Activated T-helper 17 cell treated with anti-CD3 and anti-CD28 coated beads, Interleukin-2, amount 50 U/mL, for 72 hours (primary cell): ENCODE measurements at places on chromosomes 16 and 17. TPM values are rescaled to one million over a fixed set of nuclear protein-coding genes. Genes with fewer than 3 reads are reported as not detected.
A peak's percentile ranks its signal among the peaks of the same experiment; 100 is the strongest.

- peak; percentile 71 for ATAC-seq
Measured at GRCh38 chr16:50747207-50747956, 5.5 kb downstream of the CYLD start.

DNA sequence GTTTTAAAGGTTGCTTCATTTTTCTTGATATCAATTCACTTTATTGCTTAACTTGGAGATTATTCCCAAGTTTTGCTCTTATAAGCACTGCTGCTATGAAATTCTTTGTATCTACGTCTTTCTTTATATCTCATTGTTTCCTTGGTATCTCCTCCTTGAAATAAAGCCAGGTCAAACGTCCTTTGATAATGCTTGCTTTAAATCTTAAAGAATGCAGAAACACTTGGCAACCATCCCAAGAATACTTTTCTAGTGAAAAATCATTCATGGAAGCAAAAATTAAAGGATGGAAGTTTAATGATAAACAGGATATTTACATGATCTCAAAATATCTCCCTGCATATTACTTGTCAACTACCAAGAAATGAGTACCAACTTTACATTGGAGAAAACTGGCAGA, 175.2 kb downstream of the CPPED1 start:
- ATAC-seq: no peak

GRCh38 chr17:57531648-57532504, 213.2 kb downstream of the CCDC182 start:
- no peak for ATAC-seq

The CHMP6 gene
- 19.8 TPM for total RNA-seq

The HBQ1 gene
- total RNA-seq: not detected

The TGFB1I1 gene
- total RNA-seq: 2.7 TPM

DNA sequence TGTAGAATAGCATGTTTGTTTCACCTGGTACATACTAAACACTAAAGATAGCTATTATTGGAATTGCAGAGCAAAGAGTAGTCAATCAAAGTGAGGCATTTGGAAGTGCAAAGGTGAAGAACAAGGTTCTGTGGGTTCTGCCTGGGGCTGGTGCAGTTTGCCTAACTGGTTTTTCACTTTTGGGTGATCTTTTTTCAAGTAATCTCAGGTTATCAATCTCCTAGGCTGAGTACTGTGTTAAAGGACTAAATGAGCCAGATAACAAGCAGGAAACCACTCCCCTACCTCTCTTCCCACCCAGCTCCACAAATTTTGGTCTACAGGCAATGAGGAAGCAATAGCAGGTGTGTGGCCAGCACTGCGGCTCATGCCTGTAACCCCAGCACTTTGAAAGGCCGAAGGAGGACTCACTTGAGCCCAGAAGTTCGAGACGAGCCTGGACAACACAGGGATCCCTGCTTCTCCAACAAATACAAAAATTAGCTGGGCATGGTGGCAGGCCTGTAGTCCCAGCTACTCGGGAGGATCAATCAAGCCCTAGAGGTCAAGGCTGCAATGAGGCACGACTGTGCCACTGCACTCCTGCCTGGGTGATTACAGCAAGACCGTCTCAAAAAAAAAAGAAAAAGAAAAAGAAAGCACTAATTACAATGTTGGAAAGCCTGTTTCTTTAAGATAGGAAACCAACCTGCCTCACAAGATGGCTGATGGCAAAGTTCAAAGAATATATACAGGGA, 2.0 kb upstream of the NTAN1 start:
- ATAC-seq: no peak

The TP53TG3F gene
- not detected for total RNA-seq

DNA sequence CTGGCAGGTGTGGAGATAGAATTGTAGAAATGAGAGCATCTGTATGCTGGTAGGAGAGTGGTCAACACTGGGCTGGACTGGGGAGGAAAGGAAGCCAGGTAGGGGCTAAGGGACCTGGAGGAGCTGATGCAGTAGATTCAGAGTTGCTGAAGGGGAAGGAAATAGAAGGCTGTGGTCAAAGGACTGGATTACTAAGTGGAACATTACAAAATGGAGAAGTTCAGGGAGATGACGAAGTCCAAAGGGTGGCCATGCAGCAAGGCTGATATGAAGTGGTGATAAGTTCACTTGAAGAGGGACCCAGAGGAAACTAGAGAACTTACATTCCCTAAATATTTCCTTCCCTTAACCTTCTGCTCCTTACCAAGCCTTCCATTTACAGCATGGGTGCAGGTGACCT, 8.6 kb upstream of the CCL2 start:
- no peak for ATAC-seq

DNA sequence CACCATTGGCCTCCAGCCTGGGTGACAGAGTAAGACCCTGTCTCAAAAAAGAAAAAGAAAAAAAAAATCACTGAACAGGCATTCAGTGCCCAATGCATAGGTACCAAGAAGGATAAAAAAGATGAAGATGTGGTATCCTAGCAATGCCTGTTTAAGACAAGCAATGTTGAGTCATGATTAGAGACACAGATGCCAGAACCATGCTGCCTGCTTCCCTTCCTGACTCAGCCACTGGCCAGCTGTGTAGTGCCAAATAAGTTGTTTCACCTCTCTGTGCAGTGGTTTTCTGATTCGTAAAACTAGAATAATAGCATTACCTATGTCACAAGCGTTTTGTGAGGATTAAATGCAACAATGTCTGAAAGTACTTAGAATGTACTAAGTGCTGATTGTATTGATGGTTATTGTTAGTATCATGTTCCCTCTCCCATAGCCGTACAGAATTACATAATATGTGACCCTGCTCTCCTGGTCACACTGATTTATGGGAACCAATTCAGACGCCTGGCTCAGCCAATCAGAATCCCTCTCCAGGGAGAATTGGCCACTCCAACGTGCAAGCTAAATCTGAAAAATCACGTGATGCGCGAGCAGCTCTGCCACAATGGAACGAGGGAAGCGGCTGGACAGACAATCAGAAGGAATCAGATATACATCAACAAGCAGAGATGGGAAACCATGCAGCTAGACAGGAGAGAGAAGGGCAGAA, 241.9 kb downstream of the SLC39A11 start:
- ATAC-seq: peak; percentile 52

The FOXC2 gene
- total RNA-seq: not detected

DNA sequence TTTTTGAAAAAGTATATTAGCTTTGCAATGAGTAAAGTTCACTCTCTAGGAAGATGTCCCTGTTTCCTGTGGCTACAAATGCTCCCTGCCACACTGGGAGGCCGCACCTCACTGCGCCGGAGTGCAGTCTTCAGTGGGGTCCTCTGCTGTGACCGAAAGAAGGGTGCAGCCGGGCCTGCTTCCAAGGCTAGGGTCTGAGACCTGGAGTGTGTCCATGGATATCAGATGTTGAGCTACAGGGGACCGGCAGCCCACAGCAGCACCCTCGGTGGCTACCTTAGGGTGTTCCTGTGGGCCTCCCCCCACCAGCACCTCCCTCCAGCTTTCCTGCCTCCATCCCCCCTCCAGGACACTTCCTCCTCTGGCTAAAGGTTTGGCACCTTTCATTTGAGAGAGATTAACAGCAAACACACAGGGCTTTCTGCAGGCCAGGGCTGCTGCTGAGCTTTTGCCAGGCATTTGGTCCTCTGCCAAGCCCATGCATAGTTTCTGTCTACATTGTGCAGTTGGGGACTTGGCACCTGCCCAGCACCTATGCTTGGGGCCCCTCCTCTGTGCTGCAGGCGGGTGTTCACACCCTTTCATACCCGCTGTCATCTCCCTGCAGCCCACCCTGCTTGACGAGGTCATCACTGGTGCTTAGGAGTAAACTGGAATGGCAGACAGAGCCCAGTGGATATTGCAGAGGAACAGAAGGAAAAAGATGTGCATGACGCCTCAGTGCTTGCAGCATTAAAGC, 33.8 kb upstream of the CRISPLD2 start:
- no peak for ATAC-seq
